ENCODE measurements at places on chromosomes 4 and X. TPM values are rescaled to one million over a fixed set of nuclear protein-coding genes. Genes with fewer than 3 reads are reported as not detected.

DNA sequence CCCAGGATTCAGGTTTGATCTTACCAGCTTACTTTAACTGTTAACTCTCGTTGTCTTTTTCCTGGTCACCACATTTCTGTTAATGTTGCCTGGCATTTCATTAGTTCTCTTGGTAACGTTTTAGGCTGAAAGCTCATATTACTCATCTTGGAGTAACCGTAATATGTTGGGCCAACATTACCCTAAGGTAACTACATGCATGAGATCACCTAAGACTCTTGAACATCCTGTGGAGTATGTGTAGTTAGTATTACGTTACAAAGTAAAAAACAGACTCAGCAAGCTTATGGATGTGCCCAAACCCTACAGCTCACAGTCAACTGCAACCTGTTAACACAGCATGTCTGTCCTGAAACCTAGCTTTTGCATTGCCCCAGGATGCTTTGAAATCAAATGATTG lies 203.3 kb upstream of the HS3ST1 start:
- DNase-seq = no peak

DNA sequence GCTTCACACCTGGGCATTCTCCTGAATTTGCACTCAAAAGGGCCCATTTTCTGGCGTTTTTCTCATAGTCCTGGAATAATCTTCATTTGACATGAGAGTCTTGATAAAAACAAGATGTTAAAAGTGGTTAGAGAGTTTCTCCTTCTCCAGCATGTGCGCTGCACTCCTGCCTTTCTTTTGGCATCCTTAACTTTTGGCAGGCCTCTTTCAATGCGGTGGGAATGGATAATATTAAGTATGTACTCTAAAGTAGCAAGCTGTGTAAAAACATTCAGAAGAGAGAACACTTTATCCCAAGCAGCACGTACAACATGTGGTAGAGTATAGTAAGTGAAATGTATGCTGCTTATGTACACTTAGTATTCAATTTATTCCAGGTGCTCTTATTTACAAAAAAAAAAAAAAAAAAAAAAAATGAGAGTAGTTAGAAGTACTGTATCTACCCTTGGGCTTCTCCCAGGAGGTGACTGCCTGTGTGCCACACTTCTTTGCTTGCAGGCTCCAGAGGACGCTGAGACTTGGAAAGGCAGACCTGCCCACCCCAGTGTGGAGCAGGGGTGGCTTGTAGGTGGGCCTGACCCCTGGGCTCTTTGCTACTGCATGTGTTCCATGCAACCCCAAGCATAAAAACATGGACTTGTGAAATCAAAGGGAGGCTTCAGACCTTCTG lies 3.9 kb downstream of the FGF2 start:
- no peak for DNase-seq

DNA sequence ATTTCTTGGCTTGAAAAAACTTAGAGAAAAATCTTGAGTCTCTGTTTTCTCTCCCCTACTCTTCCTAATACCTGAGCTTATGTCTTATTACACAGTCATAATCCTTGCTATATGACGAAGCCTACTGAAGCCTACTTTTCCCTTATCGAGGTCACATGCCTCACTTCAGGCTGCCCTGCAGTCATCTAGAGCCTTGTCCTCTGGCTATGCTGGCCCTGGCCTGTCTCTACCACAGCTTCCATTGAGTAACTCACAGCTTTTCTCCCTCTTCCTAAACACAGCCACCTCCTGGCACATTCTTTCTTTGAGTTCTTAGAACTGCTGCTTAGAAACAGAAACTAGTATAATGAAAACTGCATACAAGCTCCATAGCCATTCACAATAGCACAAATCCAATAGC lies 1698.3 kb downstream of the STIM2 start:
- DNase-seq = no peak

- no peak for DNase-seq
Observed at GRCh38 chr4:145351922-145352321, 129.7 kb upstream of the SMAD1 start.

DNA sequence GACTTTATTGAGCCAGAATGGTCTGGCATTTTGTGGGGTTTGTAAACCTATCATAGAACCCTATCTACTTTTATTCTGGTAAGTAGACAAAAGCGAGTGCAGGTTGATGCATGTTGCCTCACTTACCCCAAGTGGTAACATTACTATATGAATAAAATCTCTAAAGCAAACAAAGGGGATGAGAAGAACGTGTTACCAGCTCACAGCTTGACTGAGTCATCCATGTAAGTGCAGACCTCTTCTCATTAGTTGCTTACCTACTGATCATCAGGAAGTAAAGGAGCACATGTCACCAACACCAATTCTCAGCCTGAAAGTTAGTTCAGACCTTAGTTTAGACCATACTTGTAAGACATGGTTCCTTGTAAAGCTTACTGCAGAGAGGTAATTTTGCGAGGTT lies 1328.3 kb downstream of the C4orf33 start:
- DNase-seq = no peak

GRCh38 chr4:74414149-74414809 lies 30.7 kb upstream of the AREG start:
- no peak for DNase-seq

- no peak for DNase-seq
Observed at GRCh38 chr4:144338834-144339233, 198.3 kb upstream of the GYPA start.

- DNase-seq = no peak
Observed at GRCh38 chr4:55086578-55086977, 38.8 kb downstream of the KDR start.

GRCh38 chr4:97349468-97350186 lies 793.6 kb downstream of the STPG2 start:
- no peak for DNase-seq

DNA sequence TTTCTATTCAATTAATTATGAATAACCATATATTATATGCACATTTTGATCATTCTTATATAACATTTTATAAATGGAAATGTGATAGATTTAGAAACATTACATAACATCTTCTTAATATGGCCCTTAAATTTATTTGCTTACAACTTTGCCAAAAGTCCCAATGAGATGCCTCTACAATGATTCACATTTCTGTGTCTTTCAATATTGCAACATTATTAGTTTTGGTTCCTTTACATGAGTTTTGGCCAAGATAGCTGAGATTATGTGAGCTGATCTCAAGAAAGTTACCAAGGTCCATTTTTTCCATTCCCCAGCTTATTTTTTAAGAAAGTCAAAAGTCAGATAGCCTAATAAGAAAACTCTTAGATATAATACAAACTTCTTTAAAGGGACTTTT lies 361.2 kb downstream of the PCDH7 start:
- DNase-seq = no peak

GRCh38 chr4:145909281-145909715 lies 29.3 kb downstream of the ZNF827 start:
- DNase-seq = no peak

- DNase-seq = no peak
Observed at GRCh38 chr4:94610145-94610544, 147.6 kb upstream of the BMPR1B start.

GRCh38 chrX:154967603-154968002 lies 54.9 kb downstream of the F8 start:
- DNase-seq = no peak

DNA sequence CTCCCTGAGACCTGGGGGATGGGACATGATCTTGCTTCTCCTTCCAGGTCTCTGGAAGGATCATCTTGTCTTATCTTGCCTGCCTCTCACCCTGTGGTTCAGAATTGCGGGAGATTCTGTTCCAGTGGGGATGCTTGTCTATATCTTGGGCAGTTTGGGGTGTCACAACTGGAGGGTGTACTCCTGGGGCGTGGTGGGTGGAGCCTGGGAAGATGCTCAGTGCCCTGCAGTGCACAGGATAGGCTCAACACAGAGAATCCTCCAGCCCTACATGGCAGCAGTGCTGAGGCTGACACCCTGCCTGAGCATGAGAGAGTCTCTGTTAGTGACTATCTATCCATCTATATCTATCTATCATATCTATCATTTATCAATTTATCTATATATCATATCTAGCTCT lies 7.7 kb downstream of the P2RY8 start:
- DNase-seq = no peak

DNA sequence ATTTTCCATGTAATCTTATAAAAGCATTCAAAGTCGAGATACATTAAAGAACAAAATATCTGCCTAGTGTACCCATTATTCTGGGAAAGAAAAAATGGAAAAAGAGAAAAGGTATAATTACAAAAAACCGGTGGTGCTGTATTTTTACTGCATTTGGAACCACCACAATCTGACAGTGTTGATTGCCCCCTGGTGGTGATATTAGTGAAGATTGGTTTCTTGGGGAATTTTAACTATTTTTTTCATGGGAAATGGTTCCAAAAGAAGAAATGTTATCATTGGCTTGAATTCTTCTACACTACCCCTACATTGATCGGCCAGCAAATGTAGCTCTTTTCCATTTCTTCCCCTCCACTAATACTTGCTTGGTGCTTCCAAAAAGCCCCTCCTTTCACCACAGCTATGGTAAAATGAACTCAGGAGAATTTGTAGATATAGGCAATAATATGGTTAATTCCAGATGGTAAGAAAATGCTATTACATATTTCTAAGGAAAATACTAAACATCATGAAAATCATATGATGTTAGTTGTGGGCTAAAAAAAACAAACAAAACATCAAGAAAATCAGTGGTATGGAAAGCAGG lies 50.0 kb downstream of the COX18 start:
- no peak for DNase-seq

DNA sequence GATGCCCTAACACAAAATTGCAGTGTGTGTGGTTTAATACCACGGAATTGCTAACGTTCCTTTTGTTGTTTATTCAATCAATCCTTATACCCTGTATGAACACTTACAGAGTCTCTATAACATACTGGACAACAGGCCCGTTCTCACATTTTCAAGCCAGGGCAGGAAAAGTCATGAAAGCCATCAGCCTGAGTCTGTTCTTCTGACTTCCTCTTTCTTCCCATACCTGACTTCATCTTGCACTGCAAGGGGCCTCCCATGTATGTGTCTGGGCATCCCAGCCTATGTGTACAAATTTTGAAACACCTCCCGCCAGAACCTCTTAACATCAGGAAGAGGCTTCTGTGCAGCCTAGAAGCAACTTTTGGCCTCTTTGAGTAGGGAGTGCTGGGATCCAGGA lies 4.9 kb upstream of the SHISA3 start:
- no peak for DNase-seq

DNA sequence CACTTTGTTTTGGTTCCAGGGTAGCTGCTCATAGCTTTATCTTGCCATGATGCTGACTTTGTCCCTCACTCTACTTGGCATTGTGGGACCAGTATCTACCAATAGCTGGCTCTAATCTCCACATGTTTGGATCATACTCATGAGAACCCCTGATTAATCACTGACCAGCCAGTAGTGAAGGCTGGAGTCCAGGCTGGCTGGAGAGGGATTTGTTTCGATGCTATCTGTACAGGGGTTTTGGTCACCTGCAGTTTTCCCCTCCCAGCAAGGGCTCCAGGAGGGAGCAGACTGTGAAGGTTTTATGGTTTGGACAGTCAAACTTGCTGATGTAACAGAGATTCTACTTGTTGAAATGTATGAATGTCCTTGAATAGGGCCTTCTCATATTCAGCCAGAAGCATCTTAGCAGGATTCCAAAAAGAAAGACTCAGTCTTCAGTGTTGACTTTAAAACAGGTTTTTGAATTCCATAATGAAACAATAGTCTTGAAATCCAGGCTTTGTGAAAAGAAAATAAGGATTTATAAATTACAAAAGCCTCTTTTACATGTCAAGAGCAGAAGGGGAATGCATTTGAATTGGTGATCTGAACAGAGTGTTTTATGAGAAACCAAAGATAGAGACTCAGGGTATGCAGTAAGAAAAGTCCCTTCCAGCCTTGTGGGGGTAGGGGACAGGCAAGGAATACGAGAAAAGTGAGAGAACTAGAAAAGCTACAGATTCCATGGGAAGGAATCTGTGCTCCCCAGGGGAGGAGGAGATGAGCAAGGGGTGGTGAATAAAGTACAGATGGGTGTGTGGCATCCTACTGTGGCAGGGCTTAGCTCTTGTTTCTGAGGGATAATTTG lies 103.1 kb upstream of the SHISA3 start:
- DNase-seq = no peak

- DNase-seq = no peak
Observed at GRCh38 chrX:51866210-51866609, 27.2 kb upstream of the MAGED1 start.

The DIPK2B gene
- total RNA-seq = not detected

The AFP gene
- not detected for total RNA-seq

The KLHL4 gene
- total RNA-seq = not detected

The HS6ST2 gene
- 1.1 TPM for total RNA-seq

The PJA1 gene
- total RNA-seq = 15.6 TPM

The REPS2 gene
- total RNA-seq = not detected

The SLC10A4 gene
- 0.10 TPM for total RNA-seq

The IL3RA gene
- 5.3 TPM for total RNA-seq

The NUP62CL gene
- 0.54 TPM for total RNA-seq

Data from activated T-helper 1 cell treated with anti-CD3 and anti-CD28 coated beads, Interleukin-12 subunit alpha, Interleukin-12 subunit beta, Interleukin-2, Interleukin-4 antibody, amounts not matched to agents 30 ng/mL and 10 ng/mL and 1 ng/mL, durations not matched to agents 14 hours and 24 hours and 36 hours (primary cell).